ENCODE measurements at places on chromosomes 1 and 21. TPM values are rescaled to one million over a fixed set of nuclear protein-coding genes. Genes with fewer than 3 reads are reported as not detected.

DNA sequence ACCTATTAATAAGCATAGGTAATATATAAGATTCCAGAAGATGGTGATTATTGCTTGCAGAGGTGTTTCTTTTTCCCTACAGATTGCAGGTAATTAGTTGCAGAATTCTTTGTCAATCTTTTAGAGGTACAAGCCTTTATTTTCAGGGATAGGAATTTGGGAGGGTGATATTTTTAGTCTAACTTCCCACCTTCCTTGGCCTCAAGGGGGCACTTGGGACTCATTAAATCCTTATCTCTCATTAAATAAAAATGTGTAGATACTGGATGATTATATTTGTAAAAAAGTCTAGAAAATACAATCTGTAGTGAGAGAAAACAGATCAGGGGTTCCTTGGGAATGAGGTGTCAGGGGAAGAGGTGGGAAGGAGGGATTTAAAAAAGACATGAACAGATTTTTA, 179.2 kb downstream of the PATJ start:
- no peak for DNase-seq

GRCh38 chr1:220970311-220970710, 91.1 kb downstream of the HLX start:
- DNase-seq: no peak

GRCh38 chr1:45892068-45892785, 88.8 kb downstream of the MAST2 start:
- DNase-seq: no peak

DNA sequence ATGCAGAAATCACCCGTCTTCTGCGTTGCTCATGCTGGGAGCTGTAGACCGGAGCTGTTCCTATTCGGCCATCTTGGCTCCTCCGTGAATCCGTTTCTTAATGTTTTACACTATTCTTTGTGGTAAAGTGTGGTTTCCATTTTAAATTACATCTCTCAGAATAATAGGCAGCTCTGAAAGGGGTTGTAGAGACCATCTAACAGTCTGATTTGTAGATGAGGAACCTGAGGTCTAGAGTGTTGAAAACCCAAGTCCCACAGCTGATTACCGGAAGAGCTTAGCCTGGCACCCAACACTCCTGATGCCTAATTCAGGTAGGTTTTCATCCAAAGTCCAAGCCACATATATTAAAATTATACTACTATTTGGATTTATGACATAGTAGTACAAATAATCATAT, 144.0 kb downstream of the LEPR start:
- DNase-seq: no peak

- DNase-seq: no peak
Measured at GRCh38 chr1:41277371-41277975, 35.4 kb upstream of the SCMH1 start.

DNA sequence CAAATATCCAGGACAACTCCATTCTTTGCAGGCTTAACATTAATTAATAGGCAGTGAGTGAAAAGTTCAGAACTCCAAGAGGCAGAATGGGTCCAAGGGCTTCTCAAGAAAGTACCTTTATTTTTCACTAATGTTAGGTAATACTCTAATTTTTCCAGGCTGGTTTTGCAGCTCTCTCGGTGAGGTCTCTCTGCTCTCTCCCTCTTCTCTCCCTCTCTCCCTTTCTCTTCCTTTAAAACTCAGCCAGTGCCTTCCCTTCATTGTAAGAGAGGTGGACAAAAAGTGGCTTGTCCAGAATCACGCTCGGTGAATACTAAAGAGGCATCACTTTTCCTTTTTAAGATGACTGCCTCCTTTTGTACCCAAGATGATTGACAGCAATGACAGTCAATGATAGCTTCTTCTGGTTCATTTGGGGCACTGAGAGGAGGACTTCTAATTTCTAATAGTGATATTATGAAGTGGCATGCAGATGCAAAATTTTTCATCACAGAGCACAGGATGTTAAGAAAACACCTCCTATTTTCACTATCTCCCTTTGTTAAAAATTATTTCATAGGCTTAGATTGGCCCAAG, 1.3 kb upstream of the CHI3L1 start:
- DNase-seq: no peak

- no peak for DNase-seq
Measured at GRCh38 chr21:29334717-29335428, 36.2 kb downstream of the BACH1 start.

RPS6KA1 gene
- 53.8 TPM for total RNA-seq

TMOD4 gene
- 5.0 TPM for total RNA-seq

MNDA gene
- 104 TPM for total RNA-seq

HTR6 gene
- not detected for total RNA-seq

MYBPH gene
- total RNA-seq: not detected

CR1L gene
- total RNA-seq: not detected
